Left ventricle myocardium inferior (tissue), 1 donor: ENCODE measurements at places on chromosomes 4 and X.

- no peak for DNase-seq
Observed at GRCh38 chr4:40648131-40648530, 18.5 kb upstream of the RBM47 start.

DNA sequence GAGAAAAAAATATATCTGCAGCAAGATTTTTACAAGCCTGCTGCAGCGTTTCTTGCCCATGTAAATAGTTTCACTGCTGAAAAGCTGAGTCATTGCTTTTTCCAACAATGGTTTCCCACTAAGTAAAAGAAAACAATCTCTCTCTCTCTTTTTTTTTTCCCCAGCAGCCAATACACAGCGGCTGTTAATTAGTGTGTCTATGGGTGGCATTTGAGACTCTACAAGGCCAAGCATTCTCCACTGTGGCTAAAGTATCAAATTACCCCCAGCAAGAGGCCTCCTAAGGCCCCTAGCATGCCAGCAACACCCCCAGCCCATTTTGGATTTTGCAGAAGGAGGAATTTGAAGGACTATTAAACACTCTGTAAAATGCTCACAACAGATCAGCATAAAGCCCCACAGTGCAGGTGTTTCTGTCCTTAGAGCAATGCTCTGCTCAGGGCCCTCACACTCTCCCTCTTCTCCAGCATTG lies 837.4 kb downstream of the TRIML1 start:
- no peak for DNase-seq

GRCh38 chr4:152992027-152992426 lies 55.9 kb downstream of the FHDC1 start:
- no peak for DNase-seq

DNA sequence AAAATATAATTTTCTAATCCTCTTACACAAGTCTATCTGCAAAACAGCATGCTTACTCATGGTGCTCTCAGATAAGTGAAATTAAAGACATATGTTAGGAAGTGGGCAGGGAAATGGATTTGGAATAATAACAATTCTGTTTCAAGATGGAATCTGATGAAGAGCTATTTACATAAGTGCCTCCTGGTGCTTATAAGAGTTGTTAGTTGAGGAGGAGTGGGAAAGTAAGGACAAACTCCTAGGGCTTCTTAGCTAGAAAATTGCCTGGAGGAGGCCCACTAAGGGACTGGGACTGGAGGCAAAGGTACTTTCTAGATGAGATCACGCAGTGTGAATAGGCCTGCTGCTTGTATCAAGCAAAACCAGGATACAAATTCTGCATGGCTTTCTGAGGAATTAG lies 939.8 kb downstream of the GLUD2 start:
- DNase-seq: no peak

- no peak for DNase-seq
Observed at GRCh38 chrX:12956704-12957534, 18.0 kb upstream of the TMSB4X start.

- DNase-seq: no peak
Observed at GRCh38 chr4:42265782-42266602, 113.5 kb upstream of the BEND4 start.

DNA sequence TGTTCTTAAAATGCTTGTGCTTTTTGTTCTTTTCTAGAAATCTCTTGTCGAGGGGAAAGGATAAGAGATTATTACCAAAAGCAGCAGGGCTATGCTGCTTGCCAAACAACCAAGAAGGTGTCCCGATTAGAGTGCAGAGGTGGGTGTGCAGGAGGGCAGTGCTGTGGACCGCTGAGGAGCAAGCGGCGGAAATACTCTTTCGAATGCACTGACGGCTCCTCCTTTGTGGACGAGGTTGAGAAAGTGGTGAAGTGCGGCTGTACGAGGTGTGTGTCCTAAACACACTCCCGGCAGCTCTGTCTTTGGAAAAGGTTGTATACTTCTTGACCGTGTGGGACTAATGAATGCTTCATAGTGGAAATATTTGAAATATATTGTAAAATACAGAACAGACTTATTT lies 81.5 kb upstream of the PACRGL start:
- DNase-seq: no peak

DNA sequence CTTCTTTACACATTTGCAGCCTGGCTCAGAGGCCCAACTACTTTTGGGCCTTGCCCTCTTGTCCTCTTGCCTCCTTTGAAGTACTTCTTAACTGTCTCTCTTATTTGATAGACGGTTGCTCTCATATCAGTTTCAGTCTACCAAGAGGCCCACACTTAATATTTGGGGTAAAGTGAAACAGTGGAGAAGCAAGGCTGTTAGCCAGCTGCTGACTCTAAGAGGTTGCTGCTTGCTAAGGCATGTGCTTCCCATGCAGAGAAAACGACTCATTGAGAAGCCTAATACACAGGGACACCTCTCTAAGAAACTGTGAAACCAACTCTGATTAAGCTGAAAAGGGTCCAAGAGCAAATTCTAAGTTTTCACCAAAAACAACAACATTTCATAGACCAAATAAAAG lies 94.6 kb downstream of the PPP3CA start:
- DNase-seq: no peak

DNA sequence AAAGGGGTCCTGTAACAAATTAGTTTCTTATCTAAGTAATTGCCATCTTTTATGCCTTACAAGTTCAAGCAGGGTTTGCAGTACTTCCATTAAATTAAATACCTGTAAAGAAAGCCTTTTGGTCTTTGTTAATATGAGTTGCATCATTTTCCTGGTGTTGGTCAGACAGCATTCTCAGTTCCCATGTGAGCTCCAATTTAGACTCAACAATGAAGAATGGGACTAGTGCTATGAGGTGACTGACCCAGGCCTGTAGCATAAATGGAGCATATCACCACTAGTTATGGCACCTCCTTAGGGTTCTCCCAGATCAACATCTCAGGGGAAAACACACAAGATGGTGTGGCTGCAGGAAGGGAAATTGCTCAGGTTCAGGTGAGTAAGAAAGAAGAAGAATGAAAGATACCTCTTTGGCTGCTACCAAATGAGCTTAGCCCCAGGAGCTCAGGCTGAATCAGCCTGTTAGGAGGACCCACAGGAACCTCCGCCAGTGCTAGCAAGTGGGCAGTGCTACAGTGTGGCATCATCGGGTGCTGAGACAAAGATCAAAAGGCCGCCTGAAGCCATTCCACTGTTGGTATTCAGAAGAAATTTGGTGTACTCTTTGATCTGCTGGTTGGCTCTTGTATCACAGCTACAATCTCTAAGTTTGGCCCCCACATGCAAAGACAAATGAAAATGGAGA lies 1.8 kb downstream of the TTC29 start:
- no peak for DNase-seq

GRCh38 chrX:129318375-129318774 lies 204.9 kb downstream of the SMARCA1 start:
- DNase-seq: no peak

GRCh38 chrX:136754651-136755050 lies 26.1 kb downstream of the ARHGEF6 start:
- peak; percentile 52 for DNase-seq

DNA sequence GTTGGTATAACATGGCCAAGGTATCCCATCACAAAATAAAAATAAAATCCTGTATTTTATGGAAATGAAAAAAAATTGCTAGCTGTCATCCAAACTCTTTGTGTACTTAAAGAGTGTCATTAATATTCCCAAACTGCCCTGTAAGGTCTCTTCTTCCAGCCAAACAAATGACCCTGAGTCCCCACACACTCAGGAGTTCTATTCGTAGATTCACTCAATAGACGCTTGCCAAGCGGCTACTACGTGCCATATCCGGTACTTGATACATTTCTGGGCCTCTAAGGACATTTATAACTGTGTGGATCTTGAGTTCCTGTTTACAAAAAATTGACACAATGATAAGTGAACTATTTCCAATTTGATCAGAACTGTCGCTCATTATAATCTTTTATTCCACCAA lies 245.1 kb downstream of the SCFD2 start:
- DNase-seq: no peak

DNA sequence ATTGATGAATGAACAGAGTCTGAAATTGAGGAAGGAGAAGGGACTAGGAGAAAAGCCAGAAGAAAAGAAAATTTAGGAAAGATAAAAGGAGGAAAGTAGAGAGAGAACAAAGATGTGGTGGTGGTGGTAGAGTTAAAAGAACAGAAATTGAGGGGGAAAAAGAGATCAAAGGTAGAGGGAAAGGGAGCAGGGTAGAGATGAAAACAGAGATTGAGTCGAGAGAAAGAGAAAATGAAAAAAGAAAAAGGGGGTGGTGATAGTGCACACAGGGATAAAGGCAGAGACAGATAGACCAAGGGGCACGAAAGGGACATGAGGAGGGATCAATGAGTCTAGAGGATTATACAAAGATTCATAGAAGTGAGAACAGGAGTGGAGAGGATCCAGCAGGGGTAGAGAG lies 3.9 kb downstream of the ALAS2 start:
- DNase-seq: no peak

- DNase-seq: no peak
Observed at GRCh38 chr4:145839151-145839550, 99.5 kb downstream of the ZNF827 start.

DNA sequence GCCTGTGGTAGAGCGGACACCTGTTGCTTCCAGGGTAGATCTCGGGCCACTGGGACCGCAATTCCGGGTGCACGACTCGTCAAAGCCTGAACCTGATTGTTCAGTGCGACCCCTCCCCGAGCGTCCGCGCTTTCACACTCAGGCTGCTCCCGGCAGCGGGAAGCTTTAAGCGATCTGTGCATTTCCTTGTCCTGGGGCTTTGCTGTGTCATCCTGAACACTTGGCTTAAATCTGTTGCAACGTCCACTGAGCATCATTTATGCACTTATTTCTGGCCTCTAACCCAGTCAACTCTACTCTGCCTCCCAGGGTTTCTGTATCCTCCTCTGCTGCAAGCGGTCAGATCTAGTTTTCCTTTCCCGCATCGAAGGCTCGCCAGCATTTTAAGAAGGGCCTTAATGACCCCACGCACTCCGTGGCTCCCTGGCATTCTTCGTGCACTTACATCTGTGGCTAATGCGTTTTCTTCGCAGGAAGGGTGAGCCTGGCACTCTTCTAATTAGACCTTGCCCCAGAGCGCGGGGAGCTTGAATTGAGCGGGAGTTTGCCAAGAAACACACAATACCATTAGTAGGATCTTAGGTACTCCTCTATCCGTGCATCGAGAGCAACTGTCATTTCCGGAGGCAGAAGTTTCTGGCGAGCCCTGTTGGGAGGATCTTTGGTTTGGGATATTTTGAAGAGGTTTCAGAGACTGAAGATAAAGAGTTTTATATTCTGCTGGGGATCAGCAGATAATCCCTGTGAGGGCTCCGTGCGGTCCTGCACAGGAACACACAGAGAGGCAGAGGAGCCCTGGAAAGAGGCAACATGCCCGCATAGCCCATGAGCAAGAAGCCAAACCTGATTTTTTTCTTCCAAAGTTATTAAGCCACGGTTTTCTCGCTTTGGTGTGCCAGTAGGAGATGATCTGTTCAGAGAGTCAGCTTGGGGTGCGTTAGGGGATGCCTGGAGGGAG lies 654 bp upstream of the DDIT4L start:
- no peak for DNase-seq

GRCh38 chr4:167114416-167114971 lies 119.8 kb downstream of the SPOCK3 start:
- no peak for DNase-seq

- DNase-seq: no peak
Observed at GRCh38 chr4:105208561-105208960, 61.9 kb downstream of the TET2 start.

GRCh38 chr4:43456383-43456782 lies 563.9 kb downstream of the GRXCR1 start:
- DNase-seq: no peak

DNA sequence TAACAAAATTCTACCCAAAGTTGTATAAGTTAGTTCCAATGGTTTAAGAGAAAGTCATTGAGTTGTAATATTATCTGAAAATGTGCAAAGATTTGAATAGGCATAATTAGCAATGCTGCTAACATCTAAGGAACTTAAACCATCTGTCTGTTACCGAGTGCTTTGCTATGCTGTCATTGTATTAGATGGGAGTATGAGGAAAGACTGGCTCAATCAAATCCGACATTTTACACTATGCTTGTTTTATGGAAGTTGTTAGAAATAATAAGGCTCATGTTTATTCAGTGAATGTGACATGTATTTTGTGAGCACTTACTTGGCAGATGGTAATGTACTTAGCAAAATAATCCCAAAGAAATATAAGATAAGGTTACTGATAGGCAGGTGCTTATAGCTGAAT lies 1715.1 kb downstream of the PCDH7 start:
- no peak for DNase-seq
